Stimulated activated CD4-positive, alpha-beta T cell treated with anti-CD3 and anti-CD28 coated beads, Interleukin-12 subunit alpha, Interleukin-12 subunit beta, amount 100 ng/mL, for 24 hours (primary cell): ENCODE measurements at places on chromosomes 6 and 20.

DNA sequence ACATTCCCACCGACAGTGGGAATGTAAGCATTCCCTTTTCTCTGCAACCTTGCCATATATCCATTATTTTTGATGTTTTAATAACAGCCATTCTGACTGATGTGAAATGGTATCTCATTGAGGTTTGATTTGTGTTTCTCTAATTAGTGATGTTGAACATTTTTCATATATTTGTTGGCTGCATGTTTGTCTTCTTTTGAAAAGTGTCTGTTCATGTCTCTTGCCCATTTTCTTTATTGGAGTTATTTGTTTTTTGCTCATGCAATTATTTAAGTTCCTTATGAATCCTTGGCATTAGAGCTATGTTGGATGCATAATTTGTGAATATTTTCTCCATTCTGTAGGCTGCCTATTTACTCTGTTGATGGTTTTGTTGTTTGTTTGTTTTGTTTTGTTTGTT is 18.0 kb upstream of the ABT1 start:
- DNase-seq = no peak

DNA sequence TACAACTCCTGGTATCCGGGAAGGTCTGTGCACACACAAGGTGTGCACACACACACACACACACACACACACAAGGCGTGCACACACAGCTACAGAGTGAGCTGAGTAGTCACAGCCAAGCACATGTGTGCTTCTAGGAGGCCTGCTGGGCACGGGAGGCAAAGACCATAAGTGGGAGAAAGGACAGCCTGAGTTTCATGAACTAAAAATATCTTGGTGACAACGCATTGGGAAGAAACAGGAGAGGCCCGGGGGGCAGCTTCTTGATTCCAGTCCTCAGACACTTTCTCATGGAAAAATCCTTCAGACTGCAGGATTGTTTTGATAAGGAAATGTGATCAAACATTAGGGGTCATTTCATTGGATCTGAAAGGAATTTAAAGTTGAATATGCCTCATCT is 2.6 kb downstream of the TRAF3IP2 start:
- DNase-seq = no peak

DNA sequence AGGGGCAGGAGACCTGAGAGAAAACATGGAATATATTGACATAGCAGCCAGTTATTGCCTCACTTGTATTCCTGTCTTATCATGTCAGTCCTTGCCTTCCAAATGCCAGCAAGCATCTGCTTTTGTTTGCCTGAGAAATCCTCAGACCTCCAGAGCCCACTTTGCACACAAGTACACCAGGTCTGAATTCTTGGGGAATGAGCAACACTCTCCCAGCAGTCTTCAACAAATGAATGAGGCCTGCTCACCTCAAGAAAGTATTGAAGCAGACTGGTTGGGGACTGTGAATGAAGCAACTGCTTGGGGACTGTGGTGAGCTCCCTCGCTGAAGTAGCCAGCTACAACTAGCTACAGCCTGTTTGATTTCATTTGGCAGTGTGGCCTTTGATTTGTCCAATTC is 172.8 kb upstream of the SPTLC3 start:
- no peak for DNase-seq

DNA sequence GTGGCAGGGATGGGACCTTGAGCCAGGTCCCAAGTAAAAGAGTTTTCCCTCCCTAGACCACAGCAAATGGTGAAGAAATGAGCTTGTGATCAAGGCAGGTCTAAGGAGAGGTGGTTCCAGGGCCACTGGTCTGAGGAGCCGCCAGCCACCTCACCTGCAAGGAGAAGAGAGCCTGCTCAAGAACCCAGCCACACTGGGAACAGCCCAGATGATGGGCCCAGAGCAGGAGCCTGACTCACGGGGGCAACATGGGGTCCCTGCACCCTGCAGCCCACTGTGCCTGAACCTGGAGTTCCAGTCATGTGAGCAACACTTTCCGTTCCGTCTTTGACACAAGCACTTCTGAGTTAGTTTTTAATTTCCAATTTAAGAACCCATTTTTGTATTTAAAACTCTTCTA is 204.5 kb upstream of the CDH4 start:
- no peak for DNase-seq

DNA sequence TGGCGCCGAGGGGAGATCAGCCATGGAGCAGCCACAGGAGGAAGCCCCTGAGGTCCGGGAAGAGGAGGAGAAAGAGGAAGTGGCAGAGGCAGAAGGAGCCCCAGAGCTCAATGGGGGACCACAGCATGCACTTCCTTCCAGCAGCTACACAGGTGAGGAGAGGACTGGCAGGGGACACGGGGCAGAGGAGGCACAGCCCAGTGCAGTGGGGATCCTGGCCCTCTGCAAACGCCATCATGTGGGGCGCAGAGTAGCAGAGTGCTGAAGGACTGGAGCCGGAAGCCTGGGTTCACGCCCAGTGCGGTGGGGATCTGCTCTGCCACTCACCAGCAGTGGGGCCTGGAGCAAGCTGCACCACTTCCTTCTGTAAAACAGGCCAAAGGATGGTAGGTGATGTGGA is 41.1 kb upstream of the FANCE start:
- DNase-seq = no peak

DNA sequence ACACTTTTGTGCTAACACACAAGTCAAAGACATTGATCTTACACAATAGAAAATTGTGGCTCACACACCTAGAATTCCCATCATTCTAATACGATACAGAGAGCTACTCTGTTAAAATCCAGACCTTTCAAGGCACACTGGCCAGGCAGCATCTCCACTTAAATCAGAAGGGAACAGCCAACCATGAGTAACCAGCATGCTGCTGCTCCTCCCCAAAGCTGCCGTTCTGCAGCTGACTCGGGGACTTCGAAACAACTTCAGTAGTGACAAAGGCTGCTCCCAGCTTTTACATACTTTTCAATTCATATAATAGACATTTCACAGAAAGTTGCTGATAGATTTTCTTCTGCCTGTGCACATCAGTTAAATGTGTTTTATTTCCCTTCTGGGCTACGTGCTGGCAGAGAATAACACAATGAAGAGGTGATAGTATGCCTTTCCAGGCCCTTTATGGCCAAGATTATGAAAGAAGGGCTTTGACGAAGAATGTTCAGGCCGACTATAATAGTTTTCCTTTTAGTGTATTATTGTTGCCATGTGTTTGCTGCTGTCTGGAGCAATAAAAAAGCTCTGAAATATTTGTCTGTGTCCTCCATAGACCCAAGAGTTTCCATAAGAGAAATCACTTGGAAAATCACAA is 159.0 kb downstream of the GMDS start:
- DNase-seq = no peak

DNA sequence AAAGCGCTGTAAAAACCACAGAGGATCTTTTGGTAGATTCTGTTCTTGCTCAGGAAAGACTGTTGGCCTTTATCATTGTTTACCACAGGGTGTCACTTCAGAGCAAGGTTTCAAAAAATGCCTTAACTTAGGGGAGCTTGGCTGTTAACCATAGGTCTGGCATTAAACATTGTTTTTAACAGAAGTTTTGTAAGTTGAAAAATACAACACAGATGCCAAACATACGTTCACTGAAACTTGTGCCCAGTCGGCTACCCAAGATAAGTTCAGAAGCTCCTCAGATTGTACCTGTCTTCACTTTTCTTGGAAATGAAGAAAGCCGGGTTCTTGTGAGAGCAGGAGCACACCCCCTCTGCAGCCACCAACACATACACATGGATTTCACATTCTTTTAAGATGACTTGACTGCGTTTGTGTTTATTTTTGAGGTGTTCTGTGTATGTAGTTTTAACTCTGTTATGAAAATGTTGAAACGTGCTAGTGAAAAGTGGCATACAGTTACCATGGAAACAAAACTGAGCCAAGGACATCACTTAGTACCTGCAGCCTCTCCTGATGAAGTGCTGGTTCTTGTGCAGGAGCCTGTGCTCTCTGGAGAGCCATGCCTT is 64.9 kb downstream of the SYCP2L start:
- DNase-seq = no peak

- no peak for DNase-seq
Observed at GRCh38 chr6:38997128-38997761, 51.3 kb upstream of the GLP1R start.

DNA sequence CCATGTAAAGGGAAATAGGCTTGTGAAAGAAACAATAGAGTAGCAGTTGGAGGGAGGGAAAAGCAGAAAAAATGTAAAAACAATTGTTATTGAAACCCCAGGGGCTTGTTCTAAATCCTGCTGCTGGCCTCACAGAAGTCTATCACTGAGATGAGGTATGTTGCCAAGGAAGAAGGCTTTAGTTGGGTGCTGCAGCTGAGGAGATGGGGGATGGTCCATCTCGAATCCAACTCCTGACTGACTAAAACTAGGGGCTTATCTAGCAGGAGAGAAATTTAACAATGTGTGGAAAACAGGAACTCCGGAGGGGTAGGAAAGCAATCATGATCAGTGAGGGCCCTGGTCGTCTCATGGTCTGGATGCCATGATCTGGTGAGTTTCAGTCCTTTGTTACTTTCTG is 225.0 kb upstream of the EXOC2 start:
- DNase-seq = no peak

- DNase-seq = no peak
Observed at GRCh38 chr20:47502271-47503239, 868 bp downstream of the NCOA3 start.

DNA sequence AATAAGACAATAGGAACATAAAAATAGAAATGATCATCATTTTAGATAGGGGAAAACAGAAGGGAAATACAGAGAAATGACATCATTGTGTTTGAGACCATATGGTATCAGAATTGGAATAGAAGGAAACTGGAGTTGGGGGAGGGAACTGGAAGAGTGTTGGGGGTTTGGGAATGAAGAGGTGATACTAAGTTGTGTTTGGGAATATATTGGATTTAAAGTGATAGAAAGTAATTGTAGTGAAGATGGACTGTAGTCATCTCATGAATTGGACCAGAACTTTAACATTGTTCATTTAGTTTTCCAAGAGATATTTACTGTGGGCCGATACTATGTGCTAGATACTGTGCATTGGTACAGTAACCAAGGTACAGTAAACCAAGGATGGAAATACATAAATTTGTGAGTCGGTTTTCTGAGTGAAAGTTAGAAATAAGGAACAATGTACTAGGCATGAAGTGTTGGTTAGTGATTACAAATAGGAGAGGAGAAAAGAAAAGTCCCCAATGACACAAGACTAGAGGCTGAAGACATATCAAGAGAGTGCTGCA is 32.3 kb downstream of the KCNQ5 start:
- no peak for DNase-seq

GRCh38 chr6:99216959-99217358 is 132.5 kb downstream of the FAXC start:
- DNase-seq = no peak

DNA sequence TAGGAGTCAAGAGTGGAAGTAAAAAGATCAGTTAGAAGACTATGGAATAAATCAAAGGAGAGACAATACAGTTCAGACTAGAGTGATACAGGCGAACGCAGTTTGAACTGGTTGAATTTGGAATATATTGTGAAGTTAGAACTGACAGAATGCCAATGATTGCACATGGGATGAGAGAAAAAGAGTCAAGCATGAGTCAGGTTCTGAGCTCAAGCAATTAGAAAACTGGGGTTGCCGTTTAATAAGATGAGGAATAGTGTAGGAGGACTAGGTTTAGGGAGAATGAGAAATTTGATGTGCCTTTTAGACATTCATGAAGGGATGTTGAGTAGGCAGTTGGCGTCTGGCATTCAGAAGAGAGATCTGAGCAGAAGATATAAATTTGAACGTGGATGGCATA is 8.0 kb downstream of the RNF217 start:
- DNase-seq = no peak

DNA sequence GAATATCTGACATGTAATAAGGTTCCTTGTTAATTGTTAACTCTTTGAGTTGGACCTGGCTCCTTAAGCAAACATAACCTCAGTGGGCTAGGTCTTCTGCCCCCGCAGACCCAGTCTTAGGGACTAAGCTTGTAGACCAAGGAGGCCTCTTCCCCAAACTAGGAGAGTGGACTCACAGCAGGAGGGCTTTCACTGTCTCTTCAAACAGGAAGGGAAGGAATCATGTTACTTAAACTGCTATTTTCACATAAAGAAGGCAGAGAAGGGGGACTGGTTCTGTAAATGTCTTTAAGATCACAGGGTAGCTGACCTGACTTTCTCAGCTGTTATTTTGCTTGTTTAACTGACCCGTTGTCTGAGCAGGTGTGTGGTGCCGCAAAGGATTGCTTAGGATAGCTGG is 34.9 kb upstream of the PRDM1 start:
- no peak for DNase-seq

DNA sequence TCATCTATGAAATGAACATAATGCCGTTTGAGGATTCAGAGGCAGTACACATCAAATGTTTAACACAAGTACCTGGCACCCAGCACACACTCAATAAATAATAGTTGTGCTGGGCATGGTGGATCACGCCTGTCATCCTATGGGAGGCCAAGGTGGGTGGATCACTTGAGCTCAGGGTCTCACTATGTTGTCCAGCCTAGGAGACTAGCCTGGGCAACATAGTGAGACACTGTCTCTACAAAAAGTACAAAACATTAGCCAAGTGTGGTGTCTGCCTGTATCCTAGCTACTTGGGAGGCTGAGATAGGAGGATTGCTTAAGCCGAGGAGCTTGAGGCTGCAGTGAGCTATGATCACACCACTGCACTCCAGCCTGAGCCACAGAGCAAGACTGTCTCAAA is 98.1 kb upstream of the SALL4 start:
- DNase-seq = no peak

DNA sequence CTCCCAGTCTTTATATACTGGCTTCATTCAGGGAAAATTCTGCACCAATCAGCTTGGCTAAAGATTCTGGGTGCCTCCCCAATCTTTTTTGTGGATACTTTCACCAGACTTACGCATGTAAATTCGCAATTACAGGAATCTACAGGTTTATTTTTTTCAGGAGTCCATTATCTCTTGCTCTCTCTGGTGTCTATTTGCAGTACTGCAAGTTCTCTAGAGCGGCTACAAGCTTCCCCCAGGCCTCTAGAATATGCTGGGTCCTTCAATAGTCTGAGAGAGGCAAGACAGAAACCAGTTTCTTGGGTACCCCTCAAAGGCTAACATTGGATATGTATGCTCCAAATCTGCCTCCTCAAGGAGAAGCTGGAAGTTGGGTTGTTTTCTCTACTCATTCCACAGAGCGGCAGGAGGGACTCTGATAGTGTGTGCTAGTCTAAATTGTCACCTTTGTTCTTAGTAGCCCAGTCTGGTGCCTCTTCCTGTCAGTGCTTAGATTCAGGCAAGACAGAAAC is 58.5 kb downstream of the SUN5 start:
- no peak for DNase-seq

- DNase-seq = no peak
Observed at GRCh38 chr6:3357678-3358077, 98.9 kb downstream of the PSMG4 start.
